ENCODE measurements at places on chromosomes 1 and 21. TPM values are rescaled to one million over a fixed set of nuclear protein-coding genes. Genes with fewer than 3 reads are reported as not detected.

GRCh38 chr1:18126616-18127015 lies 19.0 kb downstream of the IGSF21 start:
- DNase-seq: no peak

GRCh38 chr1:61300899-61301298 lies 218.5 kb downstream of the NFIA start:
- no peak for DNase-seq

NPL gene
- 1.4 TPM for total RNA-seq

DNA sequence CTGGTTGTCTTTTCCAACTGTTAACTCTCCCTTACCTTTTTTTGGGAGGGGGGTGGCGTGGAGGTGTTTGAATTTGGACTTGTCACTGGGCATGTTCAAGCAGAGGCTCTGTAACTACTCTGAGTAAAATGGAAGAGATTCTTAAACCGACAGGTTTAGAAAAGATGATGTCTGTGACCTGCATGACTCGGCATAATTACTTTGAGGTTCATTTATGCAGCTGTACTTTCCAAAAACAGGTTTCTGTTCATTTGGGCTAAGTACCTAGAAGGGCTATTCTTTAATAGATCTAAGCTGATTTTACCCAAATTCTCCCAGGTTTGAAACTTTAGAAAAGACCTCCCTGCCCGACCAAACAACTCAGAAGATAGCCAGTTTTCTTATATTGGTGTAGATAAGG lies 80.3 kb downstream of the SLC35A3 start:
- no peak for DNase-seq

DNA sequence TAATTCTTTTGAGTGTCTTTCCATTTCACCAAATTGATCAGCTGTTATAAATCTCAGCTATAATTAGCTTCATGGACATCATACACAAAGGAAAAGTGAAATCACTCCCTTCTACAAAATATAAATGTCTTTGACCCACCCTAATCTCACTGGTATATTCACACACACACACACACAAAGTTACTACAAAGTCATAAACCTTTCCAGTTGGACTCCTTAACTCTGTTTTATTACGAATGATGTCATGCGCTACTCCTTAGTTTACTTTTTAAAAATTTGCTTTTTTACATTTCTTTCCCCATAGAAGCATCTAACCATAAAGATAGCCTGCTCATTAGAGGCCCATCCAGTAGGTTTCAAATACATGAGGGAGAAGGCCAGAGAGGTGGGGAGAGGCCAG lies 103.0 kb downstream of the SLC30A10 start:
- no peak for DNase-seq

UMODL1 gene
- total RNA-seq: not detected

- DNase-seq: no peak
These were observed 308.2 kb downstream of the DISC1 start for GRCh38 chr1:231934797-231935196.

THAP3 gene
- 14.3 TPM for total RNA-seq

GSTM1 gene
- 14.7 TPM for total RNA-seq
